Naive thymus-derived CD8-positive, alpha-beta T cell (primary cell): ENCODE measurements at places on chromosomes 11 and 22.

- DNase-seq = peak; percentile 76
Observed at GRCh38 chr11:65588199-65589054, 7.2 kb downstream of the KCNK7 start.

- no peak for DNase-seq
Observed at GRCh38 chr11:81237139-81237538, 1496.5 kb downstream of the FAM181B start.

DNA sequence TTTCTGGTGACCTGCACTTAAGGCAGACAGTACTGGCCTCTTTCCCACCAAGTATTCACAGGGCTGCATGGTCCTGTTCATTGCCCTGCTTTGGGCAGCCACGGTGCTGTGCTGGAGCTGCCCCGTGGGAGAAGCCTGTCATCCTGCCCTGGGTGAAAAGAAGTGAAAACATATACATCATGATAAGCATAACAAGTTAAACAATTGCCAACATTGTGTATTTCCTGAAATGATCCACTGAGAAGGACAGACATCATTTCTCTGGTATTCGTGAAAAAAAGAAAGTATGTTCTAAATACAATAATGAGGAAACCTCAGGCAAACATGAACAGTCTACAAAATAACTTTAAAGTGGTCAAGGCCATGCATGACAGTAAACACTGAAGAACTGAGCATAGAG lies 393.1 kb downstream of the TMEM135 start:
- no peak for DNase-seq

GRCh38 chr22:41123151-41123550 lies 30.8 kb downstream of the EP300 start:
- no peak for DNase-seq

- DNase-seq = no peak
Observed at GRCh38 chr22:21933910-21934309, 18.7 kb downstream of the PPM1F start.

- no peak for DNase-seq
Observed at GRCh38 chr22:31973739-31974138, 29.4 kb downstream of the YWHAH start.

GRCh38 chr11:66324664-66325063 lies 7.8 kb upstream of the CD248 start:
- DNase-seq = no peak

DNA sequence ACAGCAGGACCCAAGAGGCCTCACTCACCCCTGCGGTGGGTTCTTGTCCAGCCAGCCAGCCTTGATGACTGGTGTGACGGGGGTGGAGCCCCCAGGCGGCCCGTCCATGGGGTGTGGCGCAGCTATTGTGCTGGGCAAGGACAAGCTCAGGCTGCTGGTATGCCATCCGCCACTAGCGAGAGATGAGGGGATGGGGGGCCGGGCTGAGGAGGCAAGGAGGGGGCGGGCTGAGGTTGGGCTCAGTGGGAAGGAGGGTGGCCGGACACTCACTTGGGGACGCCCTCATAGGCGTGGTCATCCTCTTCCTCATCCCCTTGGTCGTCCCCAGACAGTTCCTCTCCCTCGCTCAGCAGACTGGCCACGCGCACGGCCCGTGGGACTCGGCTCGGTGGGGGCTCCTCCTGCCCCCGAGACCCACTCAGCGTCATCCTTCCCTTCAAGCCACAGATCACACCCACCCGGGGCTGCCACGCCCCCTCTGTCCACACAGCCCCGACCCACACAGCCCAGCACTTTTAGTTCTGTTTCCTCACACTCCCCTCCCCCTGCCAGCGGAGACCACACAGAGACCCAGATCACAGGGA lies 38.0 kb upstream of the PDE2A start:
- no peak for DNase-seq

DNA sequence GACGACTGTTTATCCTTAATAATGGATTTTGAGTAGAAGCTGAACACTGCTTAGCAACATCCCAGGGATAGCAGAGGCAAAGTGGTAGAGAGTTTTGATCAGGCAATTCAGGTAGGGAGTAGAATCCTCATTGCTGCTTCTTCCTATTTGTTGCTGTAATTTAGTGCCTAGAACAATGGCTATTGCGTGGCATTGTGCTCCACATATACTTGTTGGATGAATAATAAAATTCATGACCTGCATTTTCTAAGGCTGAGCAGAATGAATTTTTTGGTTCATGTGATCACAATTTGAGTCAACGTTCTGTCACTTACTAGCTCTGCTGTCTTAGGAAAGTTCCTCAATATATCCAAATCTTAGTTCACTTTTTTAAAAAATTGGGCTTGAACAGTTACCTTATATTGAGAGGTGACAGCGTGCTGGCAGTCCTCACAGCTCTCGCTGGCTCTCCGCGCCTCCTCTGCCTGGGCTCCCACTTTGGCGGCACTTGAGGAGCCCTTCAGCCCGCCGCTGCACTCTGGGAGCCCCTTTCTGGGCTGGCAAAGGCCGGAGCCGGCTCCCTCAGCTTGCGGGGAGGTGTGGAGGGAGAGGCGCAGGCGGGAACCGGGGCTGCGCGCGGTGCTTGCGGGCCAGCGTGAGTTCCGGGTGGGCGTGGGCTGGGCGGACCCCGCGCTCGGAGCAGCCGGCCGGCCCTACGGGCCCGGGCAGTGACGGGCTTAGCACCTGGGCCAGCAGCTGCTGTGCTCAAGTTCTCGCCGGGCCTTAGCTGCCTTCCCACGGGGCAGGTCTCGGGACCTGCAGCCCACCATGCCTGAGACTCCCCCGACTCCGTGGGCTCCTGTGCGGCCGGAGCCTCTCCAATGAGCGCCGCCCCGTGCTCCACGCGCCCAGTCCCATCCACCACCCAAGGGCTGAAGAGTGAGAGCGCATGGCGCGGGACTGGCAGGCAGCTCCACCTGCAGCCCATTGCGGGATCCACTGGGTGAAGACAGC lies 350.6 kb downstream of the ETS1 start:
- DNase-seq = no peak

DNA sequence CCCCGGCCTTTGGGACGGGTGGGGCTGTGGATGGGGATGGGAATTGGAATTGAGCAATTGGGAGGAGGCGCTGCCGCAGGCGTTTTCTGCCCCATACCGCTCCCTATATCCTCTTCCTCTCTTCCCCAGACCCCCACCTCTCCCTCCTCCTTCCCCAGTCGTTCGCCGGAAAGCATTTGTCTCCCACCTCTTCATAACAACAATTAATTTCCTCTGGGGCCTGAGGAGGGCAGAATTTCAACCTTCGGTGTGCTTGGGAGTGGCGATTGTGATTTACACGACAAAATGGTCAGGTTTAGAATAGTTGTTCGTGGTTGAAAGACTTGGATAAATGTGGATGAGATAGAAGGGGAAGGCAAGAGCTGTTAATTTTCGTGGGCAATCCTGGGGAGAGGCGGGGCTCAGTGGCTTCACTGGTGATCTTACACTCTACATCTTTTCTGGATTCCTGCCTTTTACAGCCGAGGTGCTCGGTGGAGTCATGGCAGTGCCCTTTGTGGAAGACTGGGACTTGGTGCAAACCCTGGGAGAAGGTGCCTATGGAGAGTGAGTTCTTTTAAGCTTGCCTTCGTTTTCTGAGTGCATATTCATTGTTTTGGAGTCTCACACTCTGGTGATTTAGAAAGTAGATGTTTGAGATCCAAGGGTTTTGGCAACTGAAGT lies 1.5 kb downstream of the CHEK1 start:
- DNase-seq = peak; percentile 31

- DNase-seq = no peak
Observed at GRCh38 chr11:94700622-94701021, 67.5 kb upstream of the AMOTL1 start.

GRCh38 chr11:272931-273198 lies 5.3 kb upstream of the NLRP6 start:
- no peak for DNase-seq

DNA sequence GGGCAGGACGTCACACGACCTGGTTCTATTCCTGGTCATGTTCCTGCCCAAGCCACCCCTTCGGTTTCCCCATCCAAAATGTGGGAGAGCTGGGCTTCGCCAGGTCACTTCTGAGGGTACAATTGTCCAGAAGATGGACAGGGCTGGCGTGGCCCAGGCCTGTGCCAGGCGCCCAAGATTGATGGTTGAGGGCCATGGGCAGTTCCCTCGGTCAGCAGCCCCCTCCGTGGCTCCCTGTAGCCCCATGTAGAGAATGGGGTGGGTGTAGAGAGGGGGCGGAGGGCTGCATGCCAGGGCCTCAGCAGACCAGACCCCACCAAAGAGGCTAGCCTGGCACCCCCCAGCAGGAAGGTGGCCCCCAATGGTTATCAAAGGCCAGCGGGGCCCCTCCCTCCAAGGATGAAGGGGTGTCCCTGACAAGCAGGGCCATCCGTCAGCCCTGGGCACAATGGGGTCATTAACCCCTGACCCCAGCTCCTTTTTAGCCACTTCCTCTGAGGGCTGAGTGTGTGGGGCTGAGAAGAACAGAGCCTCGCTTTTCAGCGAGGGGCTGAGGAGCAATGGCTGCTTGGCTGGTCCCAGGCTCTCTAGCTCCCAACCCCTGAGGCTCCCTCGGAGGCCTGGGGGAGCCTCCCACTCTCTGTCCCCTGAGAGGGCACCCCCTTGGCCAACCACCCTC lies 11.0 kb upstream of the PICK1 start:
- DNase-seq = no peak

- DNase-seq = no peak
Observed at GRCh38 chr11:103465555-103466140, 356.4 kb downstream of the DYNC2H1 start.

- no peak for DNase-seq
Observed at GRCh38 chr11:60498853-60499252, 6.3 kb downstream of the MS4A12 start.

- DNase-seq = no peak
Observed at GRCh38 chr11:45733176-45733575, 67.8 kb upstream of the CHST1 start.

DNA sequence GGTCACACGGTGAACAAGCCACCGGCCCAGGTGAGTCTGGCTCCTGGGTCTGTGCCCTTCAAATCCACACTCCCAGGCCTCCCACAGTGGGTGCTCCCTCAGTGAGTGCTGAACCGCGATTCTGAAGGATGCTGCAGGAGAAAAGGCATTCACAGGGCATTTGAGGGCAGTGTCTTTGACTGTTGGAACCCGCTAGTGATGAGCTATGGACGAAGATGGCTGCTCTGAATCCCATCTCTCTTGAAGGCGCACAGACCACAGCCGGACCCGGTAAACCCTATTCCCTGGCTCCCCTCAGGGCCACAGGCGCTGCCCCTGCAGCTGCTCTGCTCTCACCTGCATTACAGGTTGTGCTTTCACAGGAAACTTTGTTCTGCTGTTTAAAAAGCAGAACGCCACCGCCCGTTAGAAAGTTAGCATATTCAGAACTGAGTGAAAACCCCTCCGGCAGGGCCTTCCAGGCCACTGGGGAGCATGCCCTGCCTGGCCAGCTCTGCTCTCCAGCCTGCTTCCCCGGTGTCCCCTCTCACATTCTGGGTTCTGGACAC lies 3.2 kb downstream of the LRRC32 start:
- no peak for DNase-seq

GRCh38 chr11:77884829-77885190 lies 63.9 kb downstream of the AAMDC start:
- DNase-seq = no peak

- no peak for DNase-seq
Observed at GRCh38 chr11:44559207-44559939, 6.1 kb upstream of the CD82 start.

GRCh38 chr11:45145379-45146071 lies 914 bp upstream of the PRDM11 start:
- DNase-seq = no peak

DNA sequence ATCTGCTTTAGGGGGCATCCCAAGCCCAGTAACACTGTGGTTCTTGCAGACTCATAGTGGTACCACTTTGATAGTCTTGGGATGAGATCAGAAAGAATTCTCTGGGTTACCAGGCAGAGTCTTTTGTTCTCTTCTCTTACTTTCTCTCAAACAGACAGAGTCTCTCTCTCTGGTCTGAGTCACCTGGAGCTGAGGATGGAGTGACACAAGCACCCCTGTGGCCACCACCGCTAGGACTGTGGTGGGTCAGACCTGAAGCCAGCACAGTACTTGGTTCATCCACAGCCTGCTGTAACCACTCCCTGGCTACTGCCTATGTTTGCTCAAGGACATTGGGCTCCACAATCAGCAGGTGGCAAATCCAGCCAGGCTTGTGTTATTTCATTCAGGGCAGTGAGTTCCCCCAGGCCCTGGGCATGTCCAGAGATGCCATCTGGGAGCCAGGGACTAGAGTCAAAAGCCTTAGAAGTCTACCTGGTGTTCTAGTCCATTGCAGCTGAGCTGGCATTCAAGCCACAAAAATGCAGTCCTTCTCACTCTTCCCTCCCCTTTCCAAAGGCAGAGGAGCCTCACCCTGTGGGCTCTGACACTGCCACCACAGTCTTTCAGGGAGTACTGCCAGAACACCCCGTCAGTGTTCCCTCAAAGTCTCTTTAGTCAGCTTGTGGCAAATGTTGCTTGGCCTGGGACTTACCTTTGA lies 29.9 kb downstream of the ENDOD1 start:
- DNase-seq = no peak
